ENCODE measurements at places on chromosomes 4 and X.

GRCh38 chr4:4995103-4995907 lies 24.0 kb downstream of the CYTL1 start:
- DNase-seq, result no peak

- DNase-seq, result no peak
Measured at GRCh38 chr4:44927399-44928380, 201.3 kb upstream of the GNPDA2 start.

GRCh38 chr4:88244816-88245579 lies 39.4 kb downstream of the PPM1K start:
- no peak for DNase-seq

- DNase-seq, result no peak
Measured at GRCh38 chr4:21655031-21655430, 293.5 kb downstream of the KCNIP4 start.

GRCh38 chr4:180710628-180711337 lies 1532.4 kb upstream of the TENM3 start:
- no peak for DNase-seq

DNA sequence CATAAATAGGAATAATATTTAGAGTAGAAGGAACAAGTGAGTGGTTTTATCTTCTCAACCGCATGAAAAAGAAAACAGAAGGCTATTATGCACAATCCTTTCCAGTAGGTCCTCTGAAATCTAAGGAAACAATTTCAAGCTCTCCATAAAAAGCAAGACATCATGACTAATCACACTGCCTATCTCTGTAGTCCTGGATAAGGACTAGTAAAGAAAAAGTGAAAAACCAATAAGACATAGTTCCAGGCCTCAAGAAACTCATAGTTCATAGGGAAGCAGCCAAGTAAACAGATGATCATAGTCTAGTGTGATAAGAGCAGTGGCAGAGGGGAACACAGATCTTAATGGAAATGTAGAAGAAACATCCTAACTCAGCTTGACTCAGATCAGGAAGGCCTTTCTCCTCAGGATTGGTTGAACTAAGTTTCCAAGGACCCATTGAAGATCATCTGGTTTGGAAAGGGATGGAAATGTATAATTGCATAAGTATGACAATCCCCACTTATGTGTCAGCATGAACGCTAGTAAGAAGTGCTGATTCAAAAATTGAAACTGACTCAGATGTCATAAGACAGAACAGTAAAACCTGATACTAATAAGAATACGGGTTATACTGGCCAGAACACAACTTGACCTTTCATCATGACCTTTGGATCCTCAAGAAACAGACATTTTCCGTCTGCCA lies 155.3 kb downstream of the GRIA3 start:
- no peak for DNase-seq

DNA sequence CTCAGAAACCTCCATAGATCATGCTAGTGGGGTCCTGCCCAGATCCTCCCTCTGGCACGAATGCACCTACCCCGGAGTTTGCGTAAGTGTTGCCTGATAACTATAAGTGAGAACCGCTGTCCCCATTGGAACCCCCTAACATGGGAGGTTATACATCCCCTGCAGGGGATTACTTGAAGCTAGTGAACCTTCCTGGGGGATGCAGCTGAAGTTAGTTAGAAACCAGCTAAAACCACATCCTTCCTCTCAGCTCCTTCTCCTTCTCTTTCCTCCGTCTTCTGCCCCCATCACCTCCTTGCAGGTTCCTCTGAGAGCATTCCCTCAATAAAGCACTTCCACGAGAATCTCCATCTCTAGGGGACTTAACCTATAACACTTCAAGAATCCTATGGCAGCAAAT lies 95.0 kb downstream of the ZNF827 start:
- DNase-seq, result no peak

DNA sequence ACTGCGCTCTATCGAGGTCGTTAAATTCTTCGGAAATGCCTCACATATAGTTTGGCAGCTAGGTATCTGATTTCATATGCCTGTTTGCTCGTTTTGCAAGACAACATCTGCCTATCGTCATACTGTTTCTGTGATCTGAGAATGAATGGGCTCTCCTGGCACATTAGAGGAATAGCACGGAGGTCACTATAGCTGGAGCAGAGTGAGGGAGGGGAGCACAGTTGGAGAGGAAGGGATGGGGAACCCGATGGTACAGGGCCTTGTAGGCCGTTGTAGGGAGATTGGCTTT lies 552 bp downstream of the IKBKG start:
- no peak for DNase-seq

GRCh38 chrX:48592971-48593370 lies 4.3 kb upstream of the WDR13 start:
- no peak for DNase-seq

- DNase-seq, result no peak
Measured at GRCh38 chr4:140529434-140529833, 5.5 kb downstream of the ELMOD2 start.

DNA sequence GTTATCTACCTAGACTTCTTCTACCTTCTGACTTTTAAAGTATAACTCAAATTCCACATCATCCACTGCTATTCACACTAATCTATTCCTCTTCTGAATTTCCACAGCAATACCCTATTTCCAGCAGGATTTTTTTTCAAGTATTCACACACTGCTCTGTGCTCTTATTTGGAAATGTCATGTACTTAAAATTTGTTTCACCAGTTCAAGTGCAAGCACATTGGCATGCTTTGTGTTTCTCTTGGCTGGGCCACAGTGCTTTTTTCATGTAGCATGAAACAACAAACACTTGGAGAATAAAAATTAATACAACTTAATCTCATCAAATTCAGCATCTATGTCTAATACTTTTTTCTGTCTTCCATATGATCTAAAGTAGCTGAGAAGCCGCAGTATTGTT lies 161.8 kb upstream of the PCDH18 start:
- no peak for DNase-seq

DNA sequence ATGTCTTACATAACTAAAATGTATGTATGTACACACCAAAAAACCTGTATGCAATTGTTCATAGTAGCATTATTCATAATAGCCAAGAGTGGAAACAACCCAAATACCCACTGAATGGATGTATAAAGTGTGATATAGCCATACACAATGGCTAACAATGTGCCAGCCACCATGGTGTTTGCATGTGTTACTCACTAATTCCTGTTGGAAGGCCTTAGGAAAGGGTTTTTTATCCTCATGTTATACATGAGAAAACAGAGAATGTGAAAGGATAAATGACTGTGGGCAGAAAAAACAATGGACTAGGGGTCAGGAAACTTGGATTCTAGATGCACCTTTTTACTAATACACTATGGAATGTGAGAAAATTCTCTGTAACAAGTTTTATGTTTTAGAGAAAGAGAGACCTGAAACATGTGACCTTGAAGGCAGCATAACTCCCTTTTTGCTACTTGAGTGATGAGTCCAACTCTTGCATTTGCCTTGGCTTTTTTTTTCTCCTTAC lies 55.7 kb downstream of the TIGD2 start:
- DNase-seq, result no peak

- DNase-seq, result no peak
Measured at GRCh38 chr4:7158991-7159390, 33.3 kb upstream of the SORCS2 start.

DNA sequence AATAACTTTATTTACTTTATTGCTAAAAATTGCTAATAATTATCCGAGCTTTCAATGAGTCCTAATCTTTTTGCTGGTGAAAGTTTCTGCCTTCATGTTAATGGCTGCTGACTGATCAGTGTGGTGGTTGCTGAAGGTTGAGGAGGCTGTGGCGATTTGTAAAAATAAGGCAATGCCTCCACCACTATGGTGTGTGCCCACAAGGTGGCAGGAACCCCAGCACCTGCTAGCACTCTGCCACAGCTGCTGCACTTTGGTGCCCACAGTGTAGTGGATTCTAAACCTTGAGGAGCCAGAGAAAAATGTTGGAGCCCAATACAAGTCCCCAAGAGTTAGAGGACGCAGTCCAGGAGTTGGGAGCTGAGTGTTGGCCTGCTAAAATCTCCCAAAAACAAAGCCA lies 1237.1 kb downstream of the PCDH19 start:
- no peak for DNase-seq

GRCh38 chr4:148881860-148882643 lies 439.8 kb upstream of the NR3C2 start:
- DNase-seq, result no peak

DNA sequence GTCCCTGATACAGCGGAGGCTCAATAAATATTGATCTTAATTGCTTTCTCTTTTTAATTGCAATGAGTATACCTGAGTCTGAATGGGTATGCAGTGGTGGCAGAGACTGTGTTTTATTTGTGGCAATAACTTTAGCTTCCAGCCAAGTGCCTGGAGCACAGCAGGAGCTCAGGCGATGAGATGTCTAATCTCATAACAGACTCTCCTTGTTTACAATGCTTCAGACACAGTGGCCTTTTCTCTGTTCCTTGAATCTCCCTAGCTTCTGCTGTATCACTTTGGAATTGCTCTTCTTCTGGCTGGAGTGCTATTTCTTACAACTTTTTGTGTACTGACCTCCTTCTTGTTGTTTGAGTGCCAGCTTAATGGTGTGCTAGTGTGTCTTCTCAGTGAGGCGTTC lies 91.5 kb upstream of the UNC5C start:
- no peak for DNase-seq

DNA sequence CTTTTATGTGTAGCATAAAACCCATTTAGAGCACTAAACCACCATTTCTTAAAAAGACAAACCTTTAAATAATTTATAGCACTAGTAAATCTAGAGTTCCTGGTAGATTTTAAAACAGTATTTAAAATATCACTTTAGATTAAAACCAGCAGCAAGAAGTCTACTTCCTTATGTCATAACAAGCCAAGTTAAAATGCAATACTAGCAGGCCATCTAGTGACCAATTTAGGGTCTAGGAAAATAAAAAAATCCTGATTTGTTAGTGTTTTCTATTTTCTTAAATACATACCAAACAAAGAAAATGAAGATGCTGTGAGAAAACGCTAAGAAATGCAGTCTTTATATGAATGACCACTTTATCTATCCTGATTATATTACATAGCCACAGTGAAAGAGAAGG lies 53.9 kb downstream of the PAPSS1 start:
- DNase-seq, result no peak

DNA sequence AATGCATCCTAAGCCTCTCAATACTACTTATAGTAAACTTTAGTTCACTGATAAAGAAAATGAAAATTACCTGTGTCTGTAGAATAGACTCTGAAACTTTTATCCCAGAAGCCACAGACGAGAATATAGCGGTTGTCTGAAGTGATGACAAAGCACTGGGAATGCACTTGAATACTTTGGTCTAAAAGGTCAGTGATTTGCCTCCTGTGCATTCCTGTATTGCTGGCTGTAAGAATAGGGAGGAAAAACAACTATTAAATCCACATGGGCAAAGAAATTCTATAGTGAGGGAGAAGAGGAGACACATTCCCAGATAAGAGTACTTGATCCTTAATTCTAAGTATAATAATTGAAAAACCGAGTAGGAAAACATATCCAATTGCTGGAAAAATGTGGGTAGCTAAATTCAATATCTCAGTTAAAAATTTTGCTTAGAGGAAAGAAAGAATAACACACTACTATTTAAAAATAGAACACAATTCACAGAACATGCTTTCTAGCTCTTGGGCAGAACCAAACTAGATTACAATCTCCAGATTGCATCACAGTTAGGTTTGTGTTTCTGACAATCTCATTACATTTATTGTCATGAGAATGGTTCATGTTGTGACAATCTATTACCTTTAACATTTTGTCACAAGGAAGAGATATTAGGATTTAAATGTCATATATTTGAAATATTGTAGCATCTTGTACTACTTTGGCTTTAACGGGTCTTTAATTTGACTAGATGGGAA lies 232.1 kb downstream of the DCLK2 start:
- DNase-seq, result no peak

DNA sequence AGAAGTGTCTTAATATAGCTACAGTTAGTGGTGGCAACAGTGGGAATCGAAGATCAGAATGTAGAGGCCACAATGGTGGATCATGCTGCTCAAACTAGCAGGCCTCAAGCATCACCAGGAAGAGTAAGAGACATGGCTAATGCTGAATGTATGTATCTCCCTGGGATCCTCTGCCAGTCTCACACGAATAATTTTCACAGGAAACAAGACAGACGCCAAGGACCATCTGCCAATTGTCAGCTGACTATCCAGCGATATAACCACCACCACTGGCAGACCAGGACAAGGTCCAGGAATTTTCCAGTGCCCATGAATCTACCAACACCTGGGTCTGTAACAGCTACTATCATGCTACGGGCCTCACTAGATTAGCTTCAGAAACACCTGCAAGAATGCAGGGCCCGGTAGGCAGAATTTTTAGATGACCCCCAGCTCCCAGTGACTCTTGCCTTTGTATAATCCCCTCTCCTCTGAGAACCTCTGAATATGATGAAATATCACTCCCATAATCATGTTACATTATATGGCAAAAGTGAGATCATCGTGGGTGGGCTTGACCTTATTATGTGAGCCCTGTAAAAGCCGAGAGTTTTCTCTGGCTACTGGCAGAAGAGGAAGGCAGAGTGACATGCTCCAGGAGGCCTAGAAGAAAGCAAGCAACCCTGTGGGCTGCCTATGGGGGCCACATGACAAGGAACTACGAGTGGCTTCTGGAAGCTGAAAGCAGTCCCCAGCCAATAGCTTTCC lies 429.8 kb downstream of the BCOR start:
- DNase-seq, result no peak

DNA sequence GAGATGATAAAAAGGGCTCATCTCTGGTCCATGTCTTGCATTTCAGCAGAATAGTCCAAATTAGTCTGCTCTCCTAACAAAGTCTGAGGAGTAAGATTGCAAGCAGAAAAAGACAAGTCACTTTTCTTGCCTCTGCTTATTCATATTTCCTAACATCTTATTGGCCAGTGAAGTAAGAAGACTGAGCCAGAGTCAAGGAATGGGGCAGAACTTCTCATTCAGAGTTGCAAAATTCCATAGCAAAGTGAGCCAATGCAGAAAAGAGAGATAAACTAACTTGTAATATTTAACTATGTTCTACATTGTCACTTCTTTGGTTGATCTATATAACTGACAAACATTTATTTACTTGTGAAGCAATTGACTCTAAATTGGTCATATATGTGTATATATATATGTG lies 2304.0 kb downstream of the ARAP2 start:
- DNase-seq, result no peak

- no peak for DNase-seq
Measured at GRCh38 chr4:16725252-16725651, 173.2 kb downstream of the LDB2 start.

DNA sequence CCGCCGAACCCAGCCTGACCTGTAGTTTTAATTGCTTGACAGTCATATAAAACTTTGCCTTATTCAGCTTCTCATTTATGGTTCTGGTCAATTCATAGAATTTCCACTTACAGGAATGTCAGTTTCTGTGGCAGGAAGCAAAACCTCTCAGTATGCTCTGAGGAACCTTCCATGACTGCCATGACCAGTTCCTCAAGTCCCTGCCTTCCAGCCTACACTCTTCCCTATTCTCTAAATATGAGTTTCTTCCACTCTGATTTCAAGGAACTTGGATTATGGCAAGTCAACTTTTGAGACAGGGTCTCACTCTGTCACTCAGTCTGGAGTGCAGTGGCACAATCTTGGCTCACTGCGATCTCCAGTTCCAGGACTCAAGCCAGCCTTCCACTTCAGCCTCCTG lies 26.0 kb upstream of the NSUN7 start:
- no peak for DNase-seq
